ENCODE measurements at places on chromosomes 2 and 18.

DNA sequence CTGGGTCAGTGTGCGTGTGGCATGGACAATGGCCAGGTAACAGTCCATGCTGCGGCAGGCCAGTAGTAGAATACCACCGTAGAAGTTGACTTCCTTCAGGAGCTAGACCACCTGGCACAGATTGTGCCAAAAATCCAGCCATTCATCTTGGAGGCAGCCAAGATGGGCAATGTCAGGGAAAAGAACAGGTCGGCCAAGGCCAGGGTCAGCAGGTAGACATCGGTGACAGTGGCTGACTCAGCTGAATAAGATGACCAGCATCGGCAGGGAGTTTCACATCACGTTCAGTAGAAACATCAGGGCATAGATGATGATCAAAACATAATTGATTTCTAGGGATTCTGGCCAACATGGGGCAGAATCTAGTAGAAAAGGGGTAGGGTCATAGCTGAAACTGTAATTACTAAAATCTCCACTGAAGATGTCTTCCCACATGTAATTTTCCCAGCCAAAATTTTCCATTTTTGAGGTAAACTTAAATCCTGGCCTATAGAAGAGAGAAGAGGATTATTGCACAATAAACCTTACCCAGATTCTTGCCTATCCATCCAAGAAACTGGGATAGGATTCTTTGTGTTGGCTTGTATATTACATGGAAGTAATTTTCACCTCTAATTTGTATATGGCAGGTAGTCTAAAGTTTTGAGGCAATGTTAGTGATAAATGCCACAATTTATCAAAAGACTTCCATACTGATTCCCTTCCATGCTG lies 7.9 kb upstream of the RUFY4 start:
- DNase-seq = no peak

DNA sequence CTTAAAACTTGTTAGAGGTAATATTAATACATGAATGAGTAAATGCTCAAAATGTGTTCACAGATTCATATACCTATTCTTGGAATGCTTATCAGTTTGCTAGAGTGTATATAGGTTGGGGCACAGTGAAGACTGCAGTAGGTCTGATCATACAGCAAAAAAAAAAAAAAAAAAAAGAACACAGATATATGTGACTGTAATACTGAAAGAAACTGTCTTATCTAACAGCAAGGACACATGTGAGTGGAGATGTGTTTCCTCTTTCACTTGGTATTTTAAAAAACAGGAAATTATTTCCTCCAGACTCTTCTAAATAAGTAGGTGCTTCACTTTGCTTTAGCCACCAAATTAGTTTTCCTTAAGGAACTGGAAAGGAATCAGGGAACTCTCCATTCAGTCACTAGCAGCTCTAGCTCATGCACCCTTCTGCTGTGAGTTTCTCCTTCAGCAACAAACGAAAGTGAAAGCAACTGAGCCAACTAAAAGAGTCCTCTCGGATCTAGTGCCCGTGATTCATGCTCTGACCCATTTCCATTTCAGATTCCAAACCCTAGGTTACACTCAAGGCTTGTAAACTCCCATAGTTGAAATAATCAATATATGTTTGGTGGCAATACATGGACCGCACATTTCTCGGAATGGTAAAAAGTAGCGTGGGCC lies 98.5 kb downstream of the DSEL start:
- DNase-seq = no peak

- peak; percentile 35 for DNase-seq
Observed at GRCh38 chr2:136206613-136207012, 88.7 kb upstream of the CXCR4 start.

GRCh38 chr18:49135877-49136276 lies 185.1 kb upstream of the SMAD7 start:
- DNase-seq = peak; percentile 33

DNA sequence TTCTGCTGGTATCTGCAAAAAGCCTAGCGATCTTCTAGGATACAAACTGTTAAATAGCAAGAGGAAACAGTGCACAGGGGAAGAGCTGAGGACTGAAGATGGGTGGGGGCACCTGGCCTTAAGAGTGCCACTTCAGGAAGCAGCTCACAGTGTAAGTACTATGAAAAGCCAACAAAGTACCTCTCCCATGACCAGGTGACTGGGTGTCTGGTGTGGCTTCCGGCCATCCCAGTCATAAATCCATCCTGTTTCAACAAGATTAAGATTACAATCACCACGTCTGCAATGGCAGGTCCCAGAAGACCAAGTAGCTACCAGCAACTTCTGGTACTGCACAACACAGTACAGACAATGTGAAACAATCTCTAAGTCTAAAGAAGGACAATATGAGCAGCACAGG lies 15.9 kb downstream of the ERFE start:
- DNase-seq = no peak

GRCh38 chr2:10402062-10402585 lies 46.0 kb downstream of the ODC1 start:
- DNase-seq = no peak

DNA sequence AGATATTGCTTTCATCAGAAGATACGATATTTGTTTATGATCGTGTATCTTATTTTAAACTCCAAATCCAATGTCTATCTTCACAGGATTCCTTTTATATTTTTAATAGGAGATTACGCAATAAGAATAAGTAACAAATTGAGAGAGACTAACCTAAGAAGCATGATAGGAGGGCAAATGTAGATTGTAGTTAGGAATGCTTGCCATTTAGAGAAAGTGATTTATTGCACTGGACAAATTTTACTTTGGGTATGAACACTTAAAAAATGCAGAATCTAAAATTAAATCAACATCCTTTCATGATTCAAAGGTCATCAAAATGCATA lies 563.4 kb upstream of the POU3F3 start:
- DNase-seq = no peak

All from NCI-H2081 (cell line).